ENCODE measurements at places on chromosomes 7 and 10.
A peak's percentile ranks its signal among the peaks of the same experiment; 100 is the strongest.

DNA sequence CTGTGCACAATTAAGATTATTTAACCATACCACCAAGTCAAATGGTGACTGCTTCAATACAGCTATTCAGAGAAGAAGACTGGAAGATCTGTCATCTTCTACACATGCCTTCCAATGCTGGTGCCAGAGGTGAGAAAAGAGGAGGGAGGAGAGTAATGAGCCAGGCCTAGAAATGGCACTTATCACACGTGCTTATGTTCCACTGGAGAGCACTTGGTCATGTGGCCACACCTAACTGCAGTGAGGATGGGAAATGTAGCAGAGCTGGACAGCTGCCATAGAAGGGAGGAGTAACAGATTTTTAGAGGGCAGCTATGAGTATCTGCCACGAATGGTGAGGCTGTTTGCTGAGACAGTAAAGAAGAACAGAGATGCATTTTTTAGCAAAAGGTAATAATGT lies 77.1 kb downstream of the MPLKIP start:
- DNase-seq = no peak

GRCh38 chr10:79482304-79482703 lies 30.0 kb upstream of the EIF5AL1 start:
- DNase-seq = no peak

- no peak for DNase-seq
Observed at GRCh38 chr10:117431160-117431559, 55.9 kb upstream of the PDZD8 start.

GRCh38 chr7:87129332-87129731 lies 22.9 kb upstream of the DMTF1 start:
- no peak for DNase-seq

DNA sequence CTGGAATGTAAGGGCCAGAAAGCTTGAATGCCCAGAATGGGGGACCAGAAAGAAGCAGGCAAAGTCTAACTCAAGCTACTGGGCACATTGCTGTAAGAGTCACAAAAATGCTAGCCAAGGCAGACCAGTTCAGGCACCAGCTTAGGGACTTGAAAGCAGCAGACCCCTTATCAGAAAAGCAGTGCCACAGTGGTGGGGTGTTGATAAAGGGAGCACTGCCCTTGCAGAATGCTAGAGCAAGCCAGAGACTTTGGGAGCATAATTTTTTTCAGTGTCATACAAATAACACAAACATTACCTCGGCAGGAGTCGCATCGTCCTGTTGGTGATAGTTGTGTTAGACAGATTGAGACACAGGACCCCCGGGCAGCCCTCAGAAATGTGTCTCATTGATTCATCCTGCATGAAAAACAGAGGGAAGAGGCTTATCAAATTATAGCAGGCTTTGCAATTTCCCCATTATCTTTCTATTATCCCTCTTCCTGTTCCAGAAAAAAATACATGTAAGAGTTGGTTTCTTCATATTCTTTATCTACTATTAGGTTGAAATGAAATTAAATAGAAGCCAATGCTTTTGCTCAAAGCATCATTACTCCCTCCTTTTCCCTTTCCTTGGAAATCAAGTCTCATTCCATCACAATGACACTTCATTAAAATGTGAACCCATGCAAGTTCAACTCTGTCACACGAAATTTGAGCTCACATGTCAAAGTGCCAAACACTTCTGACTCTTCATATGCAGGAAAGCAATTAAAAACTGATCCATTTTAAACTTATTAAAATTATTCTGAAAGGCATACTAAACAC lies 13.4 kb downstream of the LRRC17 start:
- DNase-seq = peak; percentile 55

All from SK-N-SH (cell line).